Stimulated activated CD4-positive, alpha-beta T cell treated with anti-CD3 and anti-CD28 coated beads, Interleukin-4, amount 100 ng/mL, for 4 hours (primary cell): ENCODE measurements at places on chromosomes 7 and 10.

- no peak for DNase-seq
Measured at GRCh38 chr7:112877691-112878460, 87.7 kb upstream of the TMEM168 start.

- DNase-seq, result no peak
Measured at GRCh38 chr10:101047961-101048892, 13.6 kb upstream of the KAZALD1 start.

DNA sequence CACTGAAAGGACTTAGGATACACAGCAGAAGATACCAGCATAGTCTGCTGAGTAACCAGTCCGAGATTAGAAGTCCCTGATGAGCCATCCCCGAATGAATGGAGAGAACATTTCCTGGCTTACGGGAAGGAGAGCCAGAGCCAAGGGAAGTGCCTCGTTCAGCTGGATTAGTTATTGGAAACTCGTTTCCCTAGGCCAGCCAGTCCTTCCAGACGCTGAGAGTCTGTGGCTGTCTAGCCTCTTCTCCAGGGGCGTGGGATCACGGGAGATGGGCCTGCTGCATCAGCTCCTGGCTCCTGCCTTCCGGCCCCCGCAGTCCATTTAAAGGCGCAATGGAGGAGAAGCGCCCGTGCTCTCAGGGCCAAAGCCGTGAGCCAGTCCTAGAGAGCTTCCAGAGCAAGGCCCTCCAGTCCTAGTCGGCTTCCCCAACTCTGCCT lies 712.8 kb downstream of the PARD3 start:
- no peak for DNase-seq

GRCh38 chr10:126350216-126350992 lies 37.9 kb downstream of the ADAM12 start:
- DNase-seq, result no peak

DNA sequence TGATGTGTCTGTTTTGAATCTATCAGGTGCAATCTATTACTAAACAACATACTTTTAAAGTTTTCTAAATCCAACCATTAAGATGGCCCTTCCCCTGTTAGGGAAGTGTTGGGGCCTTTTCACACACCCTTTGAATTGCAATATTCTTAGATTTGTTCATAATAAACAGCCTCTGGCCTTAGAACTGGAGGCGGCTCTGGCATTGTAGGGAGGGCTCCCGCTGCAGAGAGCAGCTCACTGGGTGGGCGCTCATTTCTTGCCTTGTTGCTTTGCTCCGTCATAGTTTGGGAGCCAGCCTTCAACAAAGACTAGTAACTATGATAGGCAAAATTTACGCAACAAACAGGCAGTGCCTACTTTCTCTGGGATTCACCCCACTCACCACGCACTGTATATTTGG lies 4.2 kb upstream of the HOXA10 start:
- no peak for DNase-seq

DNA sequence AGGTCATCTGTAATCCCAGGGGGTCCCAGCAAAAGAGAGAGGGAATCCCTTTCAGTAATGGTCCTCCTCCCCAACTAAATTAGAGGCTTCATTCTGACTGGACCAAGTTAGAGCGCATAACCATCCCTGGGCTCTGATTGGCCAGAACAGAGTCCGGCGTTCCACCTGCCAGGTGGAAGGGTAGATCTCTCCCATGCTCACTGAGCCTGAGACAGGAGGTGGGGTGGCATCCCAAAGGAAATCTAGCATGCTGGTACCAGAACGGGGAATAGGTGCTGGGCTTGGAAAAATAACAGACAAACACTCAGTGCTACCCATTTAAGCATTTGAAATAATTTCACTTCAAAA lies 21.0 kb upstream of the TSPAN33 start:
- no peak for DNase-seq

DNA sequence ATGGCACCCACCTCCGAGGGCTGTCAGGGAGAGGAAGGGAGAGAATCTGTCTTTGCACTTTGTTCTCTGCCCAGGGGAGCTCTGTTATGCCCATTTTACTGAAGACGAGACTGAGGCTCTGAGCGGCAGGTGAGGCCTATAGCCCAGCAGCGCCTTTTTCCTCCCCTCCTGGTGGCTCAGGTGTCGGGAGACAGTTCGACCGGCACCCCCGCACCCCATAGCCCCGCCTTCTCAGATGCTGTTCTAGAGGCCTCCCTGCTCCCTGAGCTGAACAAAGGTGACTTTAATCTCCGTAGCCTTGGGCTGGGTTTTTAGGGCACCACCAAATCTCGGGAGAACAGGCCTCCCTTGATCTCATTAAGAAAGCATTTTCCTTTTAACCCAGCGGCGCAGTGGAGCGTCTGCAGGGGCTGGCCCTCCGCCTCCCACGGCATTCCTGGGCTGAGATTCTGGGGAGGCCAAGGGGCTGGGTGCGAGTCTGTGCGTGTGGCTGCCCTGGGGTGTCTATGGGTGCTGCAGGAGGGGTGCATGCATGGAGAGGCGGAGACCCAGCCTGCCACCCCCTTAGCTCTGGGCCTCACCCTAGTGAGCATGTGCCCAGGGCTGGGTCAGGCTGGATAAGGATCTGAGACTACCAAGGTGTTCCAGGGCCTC lies 3.3 kb downstream of the LFNG start:
- DNase-seq, result no peak
